Mammary microvascular endothelial cell (primary cell): ENCODE measurements at places on chromosomes 13 and 19. TPM values are rescaled to one million over a fixed set of nuclear protein-coding genes. Genes with fewer than 3 reads are reported as not detected.

Gene SOHLH2
- total RNA-seq = 0.13 TPM in 1 of 2 replicates, not detected in the other

Gene SOX1
- total RNA-seq = not detected in 2 replicates

Gene ERICH6B
- not detected in 2 replicates for total RNA-seq

Gene BRCA2
- 9.3 and 16.9 TPM in 2 replicates for total RNA-seq

Gene ERCC2
- total RNA-seq = 44.8 and 56.5 TPM in 2 replicates

Gene SLC27A5
- 4.7 and 7.9 TPM in 2 replicates for total RNA-seq

Gene CNOT3
- total RNA-seq = 11.1 and 15.0 TPM in 2 replicates

Gene CYSLTR2
- total RNA-seq = not detected in 2 replicates

Gene ZNF285
- total RNA-seq = 1.8 and 2.4 TPM in 2 replicates

Gene VSTM2B
- not detected in 2 replicates for total RNA-seq

Gene CTXN1
- 4.1 and 5.5 TPM in 2 replicates for total RNA-seq

Gene MRPL54
- 106 and 140 TPM in 2 replicates for total RNA-seq

Gene LYPD5
- total RNA-seq = 2.4 and 3.9 TPM in 2 replicates

Gene SIGLEC8
- not detected in 2 replicates for total RNA-seq

Gene PCSK4
- 0.13 and 0.94 TPM in 2 replicates for total RNA-seq

Gene WDR62
- total RNA-seq = 9.1 and 10.9 TPM in 2 replicates

Gene WDR87
- total RNA-seq = not detected in 2 replicates

Gene DBP
- 0.13 and 1.8 TPM in 2 replicates for total RNA-seq

Gene SLC46A3
- total RNA-seq = 1.7 and 2.2 TPM in 2 replicates

Gene ACP7
- 0.10 and 0.33 TPM in 2 replicates for total RNA-seq

Gene GAPDHS
- not detected in 2 replicates for total RNA-seq

Gene LCP1
- 13.2 and 20.1 TPM in 2 replicates for total RNA-seq

Gene GIPC3
- 1.4 TPM in 2 replicates for total RNA-seq

Gene EXOC3L2
- 1.9 and 2.6 TPM in 2 replicates for total RNA-seq

Gene CEACAM1
- total RNA-seq = 13.3 and 15.4 TPM in 2 replicates

Gene CNN2
- 166 and 189 TPM in 2 replicates for total RNA-seq

Gene CGB5
- not detected in 2 replicates for total RNA-seq

Gene PSG11
- not detected in 2 replicates for total RNA-seq

Gene DIRAS1
- total RNA-seq = 0.13 and 0.39 TPM in 2 replicates

Gene AP1M2
- total RNA-seq = not detected in 2 replicates

Gene CERS4
- total RNA-seq = 5.5 and 8.3 TPM in 2 replicates
